ENCODE measurements at places on chromosomes 2 and 18.

DNA sequence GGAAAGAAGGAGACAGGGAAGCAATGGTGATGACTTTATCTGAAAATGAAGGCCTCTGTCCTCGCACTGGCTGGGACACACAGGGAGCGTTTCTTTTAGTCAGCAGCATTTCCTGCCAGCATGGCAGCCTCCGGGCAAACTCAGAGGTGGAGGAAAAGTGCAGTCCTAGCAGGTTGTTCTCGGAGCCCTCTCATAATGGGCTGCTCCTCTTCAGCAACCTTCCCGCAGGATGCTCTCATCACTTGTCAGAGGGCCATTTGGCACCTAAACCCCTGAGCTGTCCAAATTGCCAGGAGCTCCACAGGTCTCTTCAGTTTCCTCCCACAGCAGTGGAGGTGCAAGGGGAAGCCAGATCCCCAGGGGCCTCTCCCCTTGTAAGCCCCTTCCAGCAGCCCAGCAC lies 6.2 kb downstream of the STK39 start:
- DNase-seq = no peak

GRCh38 chr2:32802877-32803276 lies 143.9 kb upstream of the LTBP1 start:
- no peak for DNase-seq

- peak; percentile 80 for DNase-seq
Observed at GRCh38 chr2:20421988-20422370, 24.9 kb upstream of the RHOB start.

DNA sequence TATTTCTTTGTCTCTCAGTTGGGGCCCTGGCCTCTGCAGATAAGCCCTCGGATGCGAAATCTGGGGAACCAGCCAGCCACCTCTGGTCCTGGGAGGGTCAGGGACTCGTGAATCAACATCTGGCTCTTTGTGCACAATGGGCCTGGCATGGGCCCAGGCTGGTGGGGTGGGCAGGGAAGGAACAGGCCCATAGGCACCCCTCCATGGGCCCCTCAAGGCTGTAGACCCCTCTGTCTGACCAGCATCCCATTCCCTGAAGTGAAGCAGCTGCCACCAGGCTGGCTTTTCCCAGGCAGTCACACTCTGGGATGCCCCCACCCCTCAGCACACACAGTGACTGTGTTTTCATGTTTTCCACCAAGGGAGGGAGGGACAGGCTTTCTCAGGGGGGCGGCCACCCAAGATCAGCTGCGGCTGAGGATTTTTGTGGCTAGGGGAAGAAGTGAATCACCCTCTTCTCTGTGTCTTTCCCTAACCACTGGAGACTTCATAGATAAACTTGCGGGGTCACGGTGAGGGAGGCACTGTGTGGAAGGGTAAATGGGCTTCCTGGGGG lies 166.0 kb downstream of the AGAP1 start:
- no peak for DNase-seq

- no peak for DNase-seq
Observed at GRCh38 chr2:111024496-111024895, 96.2 kb upstream of the BCL2L11 start.

DNA sequence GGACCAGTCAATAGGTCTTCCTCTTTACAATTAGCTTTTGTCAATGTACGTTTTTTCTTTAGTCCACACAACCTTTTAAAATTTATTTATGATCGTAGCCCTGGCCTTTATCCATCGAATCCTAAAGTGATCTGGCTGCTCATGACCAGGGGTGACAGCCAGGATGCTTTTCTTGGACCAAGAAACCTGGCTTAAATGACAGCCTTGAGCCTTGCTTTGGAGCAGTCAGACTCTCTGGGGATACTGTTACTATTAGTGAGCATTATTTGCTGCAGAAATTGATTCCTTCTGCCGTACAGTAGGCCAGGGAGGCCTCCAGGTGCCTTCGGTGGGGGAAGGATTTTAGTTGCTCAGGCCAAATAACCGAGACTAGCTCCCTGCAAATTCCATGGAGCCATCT lies 70.2 kb downstream of the AGAP1 start:
- no peak for DNase-seq

GRCh38 chr2:497770-498492 lies 179.3 kb downstream of the TMEM18 start:
- DNase-seq = no peak

- no peak for DNase-seq
Observed at GRCh38 chr18:62368100-62368499, 43.0 kb downstream of the TNFRSF11A start.

DNA sequence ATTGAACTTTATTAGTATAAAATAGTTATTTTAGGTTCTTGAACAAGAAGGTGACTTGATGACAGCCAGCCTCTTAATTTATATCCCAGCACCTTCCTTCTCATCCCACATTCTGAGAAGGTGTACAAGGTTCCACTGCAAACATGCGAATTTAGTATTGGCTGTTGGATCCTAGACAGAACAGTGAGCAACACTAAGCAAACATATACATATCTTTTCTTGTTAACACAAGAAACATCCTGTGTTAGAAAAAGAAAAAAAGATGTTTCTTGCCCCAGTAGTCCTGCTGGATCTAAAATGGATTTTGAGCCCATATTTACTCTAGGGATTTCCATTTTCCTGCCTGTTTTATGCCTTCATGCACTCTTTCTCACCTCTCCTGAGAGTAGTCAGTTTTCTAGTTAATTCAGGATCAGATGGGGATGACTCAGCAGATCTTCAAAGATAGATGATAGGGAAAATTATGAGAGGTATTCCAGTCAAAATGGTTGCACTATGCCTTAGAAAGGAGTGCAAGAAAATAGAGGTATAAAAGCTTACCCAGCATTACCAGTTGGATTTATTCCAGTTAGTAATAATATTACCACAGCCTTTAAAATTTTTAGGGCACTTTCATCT lies 336.5 kb downstream of the MEIS1 start:
- DNase-seq = no peak

DNA sequence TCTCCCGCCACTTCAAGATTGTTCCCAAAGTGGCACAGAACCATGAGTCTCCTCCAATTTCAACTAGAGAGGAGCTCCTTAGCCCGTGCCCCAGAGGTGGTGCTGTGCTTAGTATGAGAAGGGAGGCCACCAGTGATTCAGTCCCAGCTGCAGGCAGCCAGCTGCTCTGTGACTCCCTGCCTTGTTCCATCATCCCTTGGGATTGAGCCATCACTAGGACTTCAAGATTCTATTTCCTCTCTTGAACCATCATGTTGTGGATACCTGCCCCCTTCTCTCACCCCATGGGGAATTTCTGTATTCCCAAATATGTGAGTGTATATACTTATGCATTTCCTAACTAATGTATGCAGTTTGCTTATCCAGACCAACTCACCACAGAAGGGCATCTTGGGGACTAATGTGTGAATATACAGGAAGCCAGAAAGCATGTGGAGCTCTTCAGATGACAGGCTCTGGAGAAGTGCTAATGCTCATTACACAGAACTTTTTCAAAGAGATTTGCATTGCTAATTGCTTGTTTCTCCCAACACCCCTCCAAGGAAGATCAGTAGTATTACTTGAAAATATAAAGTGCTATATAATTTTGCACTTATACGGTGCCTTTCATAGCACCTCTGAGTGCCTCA lies 111.0 kb upstream of the MAP3K20 start:
- no peak for DNase-seq

DNA sequence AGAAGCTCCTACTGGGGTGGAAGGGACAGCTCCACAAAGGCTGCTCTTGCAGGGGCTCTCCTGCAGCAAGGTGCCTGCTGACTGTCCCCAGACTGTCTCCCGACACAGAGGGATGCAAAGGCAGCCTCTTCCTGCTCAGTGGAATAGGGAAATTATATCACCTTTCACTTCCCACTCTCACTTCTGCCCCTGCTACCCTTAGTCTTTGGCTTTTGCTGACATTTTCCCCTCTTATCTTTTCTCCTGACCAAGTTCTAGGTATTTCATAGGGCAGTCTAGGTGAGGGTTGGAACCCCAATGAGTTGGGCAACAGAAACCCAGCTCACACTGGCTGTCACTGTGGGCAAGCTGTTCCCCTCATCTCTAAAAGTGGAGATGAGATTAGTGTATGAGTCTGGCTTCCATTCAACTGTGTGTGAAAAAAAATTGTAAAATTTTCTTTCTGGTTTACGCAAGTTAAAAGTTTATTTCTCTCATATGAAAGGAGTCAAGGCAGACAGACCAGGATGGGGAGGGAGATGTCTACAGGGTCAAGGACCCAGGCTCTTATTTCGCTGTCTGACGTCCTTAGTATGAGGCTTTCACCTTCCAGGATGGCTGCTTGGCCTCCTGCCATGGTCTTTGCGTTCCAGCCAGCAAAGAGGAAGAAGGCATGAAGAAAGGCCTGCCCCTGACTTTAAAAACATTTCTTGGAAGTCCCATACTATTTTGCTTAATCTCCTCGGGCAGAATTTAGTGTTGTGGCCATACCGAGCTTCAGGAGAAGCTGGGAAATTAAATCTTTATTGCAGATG lies 7.5 kb upstream of the MOCOS start:
- DNase-seq = no peak

DNA sequence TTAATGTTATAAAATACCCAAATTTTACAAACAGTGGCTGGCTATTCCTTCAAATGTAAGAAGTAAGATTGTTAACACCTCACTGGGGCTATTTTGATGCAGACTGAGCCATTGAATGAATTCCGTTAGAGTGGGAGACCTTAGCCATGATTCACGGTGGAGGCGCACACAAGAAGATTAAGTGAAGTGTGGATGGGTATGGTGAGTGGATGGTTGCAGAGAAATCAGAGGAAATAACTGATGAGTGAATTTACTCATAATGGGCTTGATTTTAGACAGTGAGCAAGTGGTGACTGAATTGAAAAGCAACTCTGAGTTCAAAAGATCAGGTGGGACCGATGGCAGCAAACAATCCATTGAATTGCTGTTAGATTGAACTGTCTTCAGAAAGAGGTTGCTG lies 75.0 kb downstream of the NRP2 start:
- DNase-seq = no peak

All from NCI-H446 (cell line).